ENCODE measurements at places on chromosomes 1 and 21.

DNA sequence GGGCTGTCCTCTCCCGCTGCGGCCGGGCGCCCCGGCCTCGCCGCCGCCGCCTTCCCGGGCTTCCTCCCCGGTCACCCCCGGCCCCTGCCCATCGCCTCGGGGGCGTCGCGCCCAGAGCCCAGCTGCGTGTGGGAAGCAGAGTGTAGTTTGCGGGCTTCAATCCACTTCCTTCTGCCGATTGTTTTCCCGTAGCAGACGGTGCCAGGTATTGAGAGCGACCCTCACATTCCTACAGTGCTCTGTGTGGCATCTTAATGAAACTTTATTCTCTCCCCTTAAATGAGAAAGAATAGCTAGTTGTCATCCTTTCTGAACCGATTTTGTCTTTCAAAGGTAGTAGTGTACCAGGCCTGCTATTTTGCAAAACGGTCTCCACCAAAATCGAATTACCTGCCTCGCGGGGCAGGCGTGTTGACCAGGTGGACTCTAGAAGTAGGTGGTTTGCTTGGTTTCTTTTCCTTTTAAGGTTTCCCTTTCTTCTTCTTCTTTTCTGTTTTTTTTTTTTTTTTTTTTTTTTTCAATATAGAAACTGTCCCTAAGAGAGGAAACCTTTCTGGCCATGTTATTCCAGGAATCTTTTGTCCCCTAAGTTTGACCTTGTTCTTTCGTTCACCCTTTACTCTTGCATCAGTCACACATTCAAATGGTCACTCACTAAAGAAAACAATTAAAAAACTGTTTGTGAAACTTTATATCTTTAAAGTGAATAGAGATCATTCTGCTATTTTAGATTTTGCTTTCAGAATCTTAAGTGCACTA is 881 bp downstream of the USP25 start:
- DNase-seq, result no peak

DNA sequence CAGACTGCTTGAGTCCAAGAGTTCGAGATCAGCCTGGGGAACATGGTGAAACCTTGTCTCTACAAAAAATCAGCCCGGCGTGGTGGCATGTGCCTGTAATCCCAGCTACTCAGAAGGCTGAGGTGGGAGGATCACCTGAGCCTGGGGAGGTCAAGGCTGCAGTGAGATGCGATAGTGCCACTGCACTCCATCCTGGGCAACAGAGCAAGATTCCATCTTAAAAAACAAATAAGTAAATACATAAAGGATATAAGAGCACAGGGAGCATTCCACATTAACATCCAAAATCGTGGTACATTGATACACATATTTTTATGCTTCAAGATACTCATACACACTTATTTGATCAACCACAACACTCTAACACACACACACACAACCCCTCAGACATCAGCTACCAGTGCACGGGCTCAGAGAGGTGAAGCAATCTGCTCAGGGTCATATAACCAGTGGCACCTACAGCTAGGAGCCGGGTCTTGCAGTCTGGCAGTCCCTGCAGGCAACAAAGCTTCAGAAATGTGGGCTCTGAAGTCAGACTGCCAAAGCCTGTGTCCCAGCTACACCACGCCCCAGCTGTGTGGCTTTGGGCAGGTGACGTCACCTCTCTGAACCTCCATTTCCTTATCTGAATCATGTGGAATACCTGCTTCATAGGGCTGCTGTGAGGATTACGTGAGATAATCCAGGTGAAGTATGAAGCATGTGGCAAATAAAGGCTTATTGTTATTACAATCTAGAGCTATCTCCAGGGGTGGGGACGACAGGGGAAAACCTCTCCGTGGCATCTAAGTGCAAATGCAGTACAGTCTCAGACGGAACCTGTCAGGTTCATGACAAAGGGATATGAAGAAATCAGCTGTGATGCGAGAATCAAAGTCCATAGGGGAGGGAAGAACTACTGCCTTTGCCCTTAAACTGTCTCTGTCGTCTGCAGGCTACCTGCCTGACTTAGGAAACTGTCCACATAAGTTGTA is 4.8 kb upstream of the CRYBG2 start:
- no peak for DNase-seq

DNA sequence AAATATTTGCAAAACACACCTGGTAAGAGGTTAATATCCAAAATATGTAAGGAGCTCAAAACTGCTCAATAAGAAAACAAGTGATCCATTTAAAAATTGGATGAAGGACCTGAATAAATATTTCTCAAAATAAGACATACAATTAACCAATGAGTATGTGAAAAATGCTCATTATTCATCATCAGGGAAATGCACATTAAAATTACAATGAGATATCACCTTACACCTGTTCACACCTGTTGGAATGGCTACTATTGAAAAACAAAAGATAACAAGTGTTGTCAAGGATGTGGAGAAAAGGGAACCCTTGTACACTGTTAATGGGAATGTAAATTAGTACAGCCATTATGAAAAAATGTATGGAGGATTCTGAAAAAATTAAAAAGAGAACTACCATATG is 136.0 kb upstream of the GREM2 start:
- DNase-seq, result no peak

GRCh38 chr1:196105901-196106300 is 502.3 kb downstream of the KCNT2 start:
- no peak for DNase-seq

GRCh38 chr1:46675549-46676314 is 4.1 kb downstream of the TEX38 start:
- no peak for DNase-seq

- DNase-seq, result no peak
Observed at GRCh38 chr1:119621705-119622104, 26.4 kb downstream of the ZNF697 start.
